ENCODE measurements at places on chromosomes 5 and 9.

DNA sequence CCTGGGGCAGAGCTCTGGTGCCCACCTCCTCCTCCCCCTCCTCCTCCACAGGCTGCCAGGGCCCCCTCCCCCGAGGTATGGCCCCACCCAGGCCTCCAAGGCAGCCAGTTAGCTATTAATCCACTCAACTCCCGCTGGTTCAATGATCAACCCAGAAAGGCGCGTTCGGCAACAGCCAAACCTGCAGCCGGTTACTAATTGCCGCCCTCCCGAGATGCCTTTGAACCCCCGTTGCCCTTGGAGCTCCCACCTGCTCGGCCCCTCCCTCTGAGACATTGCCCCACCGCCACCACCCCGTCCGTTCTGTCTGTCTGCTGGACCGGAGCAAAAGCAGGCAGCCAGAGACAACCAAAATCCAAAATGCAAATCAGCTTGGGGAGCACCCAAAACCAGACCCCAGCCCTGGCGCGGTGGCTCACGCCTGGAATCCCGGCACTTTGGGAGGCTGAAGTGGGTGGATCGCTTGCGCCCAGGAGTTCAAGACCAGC lies 25.8 kb downstream of the NOTCH1 start:
- DNase-seq = no peak

DNA sequence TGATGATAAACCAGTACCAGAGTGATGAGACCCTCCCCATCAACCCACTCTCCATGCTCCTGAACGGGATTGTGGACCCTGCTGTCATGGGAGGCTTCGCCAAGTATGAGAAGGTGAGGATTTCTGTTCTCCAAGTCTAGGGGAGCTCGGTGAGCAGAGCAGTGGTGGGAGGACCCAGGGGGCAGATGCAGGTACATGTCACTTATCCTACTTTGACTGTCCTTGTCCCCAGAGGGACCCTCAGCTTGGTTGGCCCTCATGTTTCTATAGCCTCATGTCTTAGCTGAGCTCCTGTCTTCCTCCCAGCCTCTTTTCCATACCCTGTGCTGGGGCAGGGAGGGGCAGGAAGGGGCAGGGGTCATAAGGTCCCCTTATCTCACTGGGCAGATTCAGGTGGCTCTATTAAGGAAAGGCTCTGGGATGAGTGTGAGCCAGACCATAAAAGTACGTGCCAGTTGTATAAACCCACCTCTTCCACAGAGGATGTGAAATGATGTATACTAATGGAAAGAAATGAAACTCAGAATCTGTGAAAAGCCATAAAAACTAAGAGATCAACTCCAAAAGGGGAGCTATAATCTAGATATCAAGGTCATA lies 38.0 kb upstream of the FOXI1 start:
- DNase-seq = no peak

GRCh38 chr9:73869264-73869663 lies 627.9 kb upstream of the RORB start:
- peak; percentile 89 for DNase-seq

- DNase-seq = no peak
These were observed 16.4 kb downstream of the MED27 start for GRCh38 chr9:132063281-132063680.

DNA sequence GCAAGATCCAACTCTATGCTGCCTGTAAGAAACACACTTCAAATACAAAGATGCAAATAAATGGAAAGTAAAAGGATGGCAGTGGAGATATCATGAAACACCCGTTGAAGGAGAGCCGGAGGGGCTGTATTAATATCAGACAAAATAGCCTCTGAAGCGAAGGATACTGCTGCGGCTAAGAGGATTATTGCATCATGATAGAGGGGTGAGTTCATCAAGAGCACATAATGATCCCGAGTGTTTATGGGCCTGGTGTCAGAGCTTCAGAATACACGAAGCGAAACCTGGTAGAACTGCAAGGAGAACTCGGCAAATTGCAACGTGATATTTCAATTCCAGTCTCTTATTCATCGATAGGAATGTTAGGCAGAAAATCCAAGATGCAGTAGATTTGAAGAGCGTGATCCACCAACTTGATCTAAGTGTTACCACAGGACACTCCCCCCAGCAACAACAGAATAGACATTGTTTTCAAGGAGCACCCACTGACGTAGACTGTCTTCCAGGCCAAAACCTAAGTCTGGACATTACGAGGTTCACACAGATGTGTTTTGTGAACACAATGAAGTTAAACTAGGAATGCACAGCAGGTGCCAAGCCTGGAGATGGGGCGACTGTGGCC lies 27.7 kb upstream of the QSOX2 start:
- no peak for DNase-seq

Measured in Kasumi-1 (cell line).